Glutamatergic neuron (in vitro differentiated cells): ENCODE measurements at places on chromosomes 12 and 14. TPM values are rescaled to one million over a fixed set of nuclear protein-coding genes. Genes with fewer than 3 reads are reported as not detected.

DNA sequence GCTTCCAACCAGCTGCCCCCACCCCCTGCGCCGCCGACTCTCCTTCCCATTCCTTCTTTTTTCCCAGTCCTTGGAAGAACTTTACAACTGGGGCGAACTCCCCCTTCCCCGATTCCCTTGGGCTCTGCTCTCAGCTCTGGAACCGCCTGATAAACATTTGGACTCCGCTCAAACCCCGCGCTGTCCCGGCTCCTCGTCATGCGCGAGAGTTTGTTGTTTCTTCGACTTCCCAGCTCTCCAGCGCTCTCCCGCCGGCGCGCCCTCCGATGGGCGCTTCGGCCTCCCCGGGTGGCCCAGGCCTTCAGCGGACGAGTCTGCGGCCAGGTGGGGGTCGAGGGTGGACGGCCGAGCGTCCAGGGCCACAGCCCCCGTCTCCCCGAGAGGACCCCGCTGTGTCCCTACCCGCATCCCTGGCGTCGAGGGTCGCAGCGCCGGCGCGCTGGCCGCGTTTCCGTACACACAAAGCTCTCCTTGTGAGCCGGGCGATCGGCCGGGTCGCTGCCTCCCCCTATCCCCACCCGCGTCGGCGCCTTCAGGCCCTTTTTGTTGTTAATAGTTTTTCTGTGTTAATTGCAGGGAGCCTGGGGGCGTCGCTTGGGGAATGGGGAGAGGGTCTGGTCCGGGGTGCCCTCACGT lies 847 bp downstream of the MMP14 start:
- H3K4me1 ChIP-seq, result peaks cover 14% of the 10 kb centered on the region
- peak; percentile 61 for DNase-seq
- peak overlapping the region; percentile 96 for H3K4me3 ChIP-seq
- H3K27me3 ChIP-seq, result peaks cover 10% of the 10 kb centered on the region
- H3K27ac ChIP-seq, result peak overlapping the region; percentile 95

GRCh38 chr12:6925540-6926279 lies 2.0 kb upstream of the ATN1 start:
- peaks cover 25% of the 10 kb centered on the region for H3K27me3 ChIP-seq
- H3K27ac ChIP-seq, result peak overlapping the region; percentile 95
- peak; percentile 54 for DNase-seq
- peak overlapping the region; percentile 92 for H3K4me3 ChIP-seq

ESR2 gene
- total RNA-seq, result 0.66 TPM

- no peaks in the 10 kb centered on the region for H3K4me1 ChIP-seq
- no peak for DNase-seq
- H3K27me3 ChIP-seq, result no peaks in the 10 kb centered on the region
Observed at GRCh38 chr14:33978892-33979612, 28.2 kb upstream of the EGLN3 start.

PLXNC1 gene
- 4.9 TPM for total RNA-seq

GRCh38 chr12:104498211-104498801 lies 41.6 kb downstream of the CHST11 start:
- no peaks in the 10 kb centered on the region for H3K36me3 ChIP-seq
- no peak overlapping the region for H3K27ac ChIP-seq
- H3K4me3 ChIP-seq, result no peak overlapping the region
- DNase-seq, result no peak

PRIM1 gene
- total RNA-seq, result 11.3 TPM

SMCO2 gene
- not detected for total RNA-seq

CEBPE gene
- not detected for total RNA-seq

DNA sequence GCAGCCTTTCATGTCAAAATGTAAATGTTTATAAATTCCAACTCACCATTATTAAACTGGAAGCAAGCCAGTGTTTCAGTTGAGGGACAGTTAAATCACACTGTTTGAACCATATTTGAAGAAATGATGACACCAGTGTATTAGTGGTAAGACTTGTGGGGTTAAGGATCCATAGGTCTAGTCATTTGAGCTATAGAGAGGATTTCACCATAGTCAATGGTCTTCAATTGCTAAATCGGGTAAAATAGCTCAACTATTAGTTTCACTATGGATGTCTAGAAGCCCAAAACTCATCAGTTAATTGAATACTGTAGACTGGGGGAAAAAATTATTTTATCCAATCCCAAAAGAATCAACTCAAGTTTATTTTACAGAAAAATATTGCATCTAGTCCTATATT lies 659.1 kb downstream of the NRXN3 start:
- DNase-seq, result no peak
- H3K27ac ChIP-seq, result no peak overlapping the region
- peaks cover 5% of the 10 kb centered on the region for H3K4me1 ChIP-seq
- no peak overlapping the region for H3K4me3 ChIP-seq
- H3K36me3 ChIP-seq, result no peaks in the 10 kb centered on the region
